ENCODE measurements at places on chromosomes 3 and 15.

GRCh38 chr3:30655187-30655812 is 48.9 kb downstream of the TGFBR2 start:
- DNase-seq, result peak; percentile 77

DNA sequence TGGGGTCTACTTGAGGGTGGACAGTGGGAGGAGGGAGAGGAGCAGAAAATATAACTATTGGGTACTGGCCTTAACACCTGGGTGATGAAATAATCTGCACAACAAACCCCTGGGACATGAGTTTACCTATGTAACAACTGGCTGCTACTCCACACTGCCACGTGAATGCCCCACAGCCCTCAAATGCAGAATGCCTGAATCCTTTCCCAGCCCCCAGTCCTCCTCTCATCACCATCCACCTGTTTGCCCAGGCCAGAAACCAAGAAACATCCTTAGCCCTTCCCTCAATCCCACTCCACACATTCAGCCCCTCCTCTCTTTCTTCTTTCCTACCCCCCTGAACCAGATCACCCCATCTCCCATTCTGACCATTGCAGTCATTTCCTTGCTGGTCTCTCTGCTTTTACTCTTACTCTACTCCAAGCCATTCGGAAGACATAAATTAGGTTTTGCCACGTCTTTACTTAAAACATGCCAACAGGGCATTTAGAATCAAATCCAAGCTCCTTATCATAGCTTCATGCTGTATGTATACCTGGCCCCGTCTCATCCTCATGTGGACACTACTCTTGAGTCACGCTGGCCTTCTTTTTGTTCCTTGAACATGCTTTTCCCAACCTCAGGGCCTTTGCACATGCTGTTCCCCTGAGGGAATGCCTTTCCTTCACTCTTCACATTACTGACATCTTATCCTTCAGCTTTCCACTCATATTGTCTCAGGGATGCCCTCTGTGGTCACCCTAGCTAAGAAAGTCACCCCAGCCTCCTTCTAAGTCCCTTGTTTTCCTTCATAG is 137.5 kb upstream of the ABHD17C start:
- no peak for DNase-seq

GRCh38 chr3:184772667-184773272 is 39.2 kb upstream of the VPS8 start:
- no peak for DNase-seq

- DNase-seq, result no peak
These were observed 10.6 kb upstream of the SLC25A36 start for GRCh38 chr3:140931016-140931454.

GRCh38 chr3:122668930-122669730 is 11.5 kb upstream of the PARP14 start:
- DNase-seq, result peak; percentile 75

- DNase-seq, result no peak
These were observed 334.0 kb upstream of the ARL6 start for GRCh38 chr3:97430601-97431000.

- no peak for DNase-seq
These were observed 38.6 kb downstream of the ACSBG1 start for GRCh38 chr15:78195735-78196201.

DNA sequence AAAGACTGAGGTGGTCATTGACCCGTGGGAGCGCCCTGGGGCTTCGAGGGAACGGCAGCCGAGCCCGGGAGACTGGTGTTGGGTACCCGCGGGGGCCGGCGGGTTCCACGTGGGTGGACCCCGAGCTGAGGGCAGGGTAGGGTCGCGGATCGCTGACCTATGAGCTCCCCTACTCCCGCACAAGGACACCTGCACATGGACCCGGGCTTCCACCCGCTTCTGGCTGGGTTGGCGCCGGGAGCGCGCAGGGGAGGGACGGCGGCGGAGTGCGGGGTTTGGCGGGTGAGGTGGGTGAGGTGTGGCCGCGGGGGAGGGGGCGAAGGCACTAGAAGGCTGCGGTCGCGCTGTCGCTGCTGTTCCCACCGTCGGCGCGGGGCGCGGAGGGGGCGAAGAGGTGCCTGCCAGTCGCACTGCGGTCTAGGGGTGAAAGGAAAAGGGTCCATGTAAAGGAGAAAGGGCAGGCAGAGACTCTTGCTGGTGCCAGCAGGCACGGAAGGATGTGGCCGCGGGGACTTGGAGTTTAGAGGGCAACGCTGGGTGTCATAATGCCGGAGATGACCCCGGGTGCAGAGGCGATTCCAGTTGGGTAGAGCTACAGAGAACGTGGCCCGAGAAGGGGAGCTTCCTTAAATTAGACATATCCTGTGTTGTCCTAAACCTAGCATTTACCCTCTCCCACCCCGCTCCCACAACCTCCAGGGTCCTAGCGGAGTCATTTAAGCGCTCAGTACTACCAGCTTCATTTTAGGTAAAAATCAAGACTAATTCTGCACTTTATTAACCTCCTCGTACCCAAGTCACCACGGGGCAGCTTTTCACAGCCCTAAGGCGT is 245.9 kb upstream of the TOPAZ1 start:
- DNase-seq, result no peak

- DNase-seq, result no peak
These were observed 60.1 kb upstream of the VILL start for GRCh38 chr3:37930495-37930894.

DNA sequence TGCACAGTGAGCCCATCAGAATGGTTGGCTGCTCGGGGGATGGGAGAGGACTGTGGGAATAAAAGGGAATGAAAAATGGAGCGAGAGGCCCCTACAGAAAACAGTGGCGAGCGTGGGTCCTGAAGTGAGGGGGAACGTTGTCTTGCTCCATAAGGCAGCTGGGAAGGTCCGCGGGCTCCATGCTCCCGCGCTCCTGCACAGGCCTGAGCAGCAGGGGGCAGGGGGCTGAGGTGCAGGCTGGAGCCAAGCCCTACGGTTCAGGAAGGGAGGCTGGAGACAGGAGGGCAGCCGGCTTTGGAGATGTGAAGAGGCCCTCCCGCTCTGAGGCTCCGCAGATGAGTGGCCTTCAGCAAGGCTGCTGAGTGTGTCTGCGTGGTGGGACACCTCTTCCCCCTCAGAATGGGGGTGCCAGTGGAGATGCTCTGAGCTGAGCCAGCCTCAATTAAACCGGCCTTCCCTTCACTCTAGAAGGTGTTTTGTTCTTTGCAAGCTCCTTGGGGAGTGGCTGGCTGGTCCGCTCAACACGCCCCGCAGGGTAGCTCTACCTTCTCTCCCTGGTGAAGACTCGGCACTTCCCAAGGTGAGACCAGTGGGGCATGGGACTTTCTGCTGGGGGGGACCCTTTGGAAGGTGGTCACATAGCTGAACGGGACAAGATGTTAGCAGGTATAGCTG is 208.0 kb downstream of the XXYLT1 start:
- no peak for DNase-seq

DNA sequence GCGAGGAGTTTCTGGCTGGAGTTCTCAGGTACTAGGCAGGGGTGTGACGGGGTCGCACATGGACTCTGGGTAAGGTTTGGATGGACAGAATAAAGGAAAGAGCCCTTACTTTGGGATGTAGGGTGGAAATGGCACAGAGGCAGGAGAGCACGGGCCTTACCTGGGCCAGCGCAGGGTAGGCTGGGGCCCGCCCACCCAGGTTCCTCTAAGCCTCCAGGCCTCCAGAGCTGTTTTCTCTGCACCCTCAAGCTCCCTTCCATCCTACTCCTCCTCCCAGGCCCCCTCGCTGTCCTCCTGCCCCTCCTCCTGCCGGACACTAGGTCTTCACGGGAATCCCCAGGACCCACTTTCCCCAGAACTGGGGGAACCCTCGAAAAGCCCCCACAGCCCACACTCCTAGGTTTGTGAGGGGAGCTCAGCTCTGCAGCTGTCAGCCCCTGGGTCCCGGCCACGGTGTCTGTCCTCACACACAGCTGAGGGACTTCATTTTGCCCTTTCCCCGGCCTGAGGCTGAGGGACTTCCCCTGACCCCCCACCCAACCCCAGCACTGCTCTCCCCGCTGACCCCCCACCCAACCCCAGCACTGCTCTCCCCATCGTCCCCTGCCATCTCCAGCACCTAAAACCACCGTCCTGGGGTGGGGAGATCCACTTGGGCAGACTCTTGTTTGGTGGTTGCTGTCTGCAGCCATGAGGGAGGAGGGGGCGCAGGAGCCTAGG is 53.0 kb upstream of the PCSK6 start:
- no peak for DNase-seq

DNA sequence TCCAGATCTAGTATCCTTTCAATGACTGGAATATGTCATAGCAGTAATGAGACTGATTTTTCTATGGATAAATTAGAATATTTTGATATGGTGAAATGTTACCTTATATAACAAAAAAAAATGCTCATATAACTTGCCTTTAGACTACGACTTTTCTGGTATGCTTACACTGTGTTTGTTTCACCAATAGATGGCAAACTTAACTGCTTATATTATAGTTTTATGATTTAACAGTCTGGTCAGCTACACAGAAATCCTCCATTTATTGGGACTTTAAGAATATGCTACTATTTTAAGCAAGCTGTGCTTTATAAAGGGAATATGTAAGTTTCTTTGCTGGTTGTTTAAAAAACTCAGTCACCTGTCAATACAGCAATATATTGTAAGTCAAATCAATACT is 205.6 kb downstream of the VGLL3 start:
- DNase-seq, result peak; percentile 64

- no peak for DNase-seq
These were observed 329.5 kb downstream of the DOCK3 start for GRCh38 chr3:51004235-51004634.

DNA sequence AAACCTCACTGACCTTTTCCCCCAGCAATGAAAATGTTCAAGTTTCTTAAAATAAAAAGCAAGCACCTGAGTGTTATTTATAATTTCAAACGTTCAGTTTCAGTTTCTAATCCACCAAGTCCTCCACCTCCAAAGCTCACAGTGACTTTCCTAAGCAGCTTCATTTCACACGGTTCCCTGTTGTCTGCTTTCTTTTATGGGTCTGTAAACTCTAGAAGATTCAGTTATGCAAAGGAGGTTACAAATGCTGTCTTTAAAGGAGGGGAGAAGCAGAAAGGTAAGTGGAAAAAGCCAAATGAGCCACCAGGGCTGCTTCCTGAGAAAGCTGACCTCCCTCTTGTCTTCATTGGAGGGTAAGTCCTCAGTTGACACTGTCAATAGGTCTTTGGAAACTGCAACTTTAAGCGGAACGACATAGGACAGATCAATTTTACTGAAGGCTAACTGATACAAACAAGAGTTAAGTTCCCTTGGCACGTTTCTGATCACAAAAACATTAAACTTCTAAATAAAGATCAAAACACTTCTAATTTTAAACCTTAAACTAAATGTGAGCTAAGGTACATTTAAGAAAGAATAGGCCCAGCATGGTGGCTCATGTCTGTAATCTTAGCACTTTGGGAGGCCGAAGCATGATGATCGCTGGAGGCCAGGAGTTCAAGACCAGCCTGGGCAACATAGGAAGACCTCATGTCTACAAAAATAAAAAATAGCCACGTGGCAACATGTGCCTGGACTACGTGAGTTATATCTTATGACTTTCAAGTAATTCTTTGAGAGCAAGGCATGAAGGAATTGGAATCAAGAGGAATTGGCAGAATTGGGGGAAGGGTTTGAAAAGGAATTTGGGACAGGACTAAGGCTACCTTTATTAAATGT is 151.9 kb upstream of the UBE2E1 start:
- no peak for DNase-seq

- DNase-seq, result peak; percentile 98
These were observed 42.9 kb downstream of the FNDC3B start for GRCh38 chr3:172082269-172082668.

DNA sequence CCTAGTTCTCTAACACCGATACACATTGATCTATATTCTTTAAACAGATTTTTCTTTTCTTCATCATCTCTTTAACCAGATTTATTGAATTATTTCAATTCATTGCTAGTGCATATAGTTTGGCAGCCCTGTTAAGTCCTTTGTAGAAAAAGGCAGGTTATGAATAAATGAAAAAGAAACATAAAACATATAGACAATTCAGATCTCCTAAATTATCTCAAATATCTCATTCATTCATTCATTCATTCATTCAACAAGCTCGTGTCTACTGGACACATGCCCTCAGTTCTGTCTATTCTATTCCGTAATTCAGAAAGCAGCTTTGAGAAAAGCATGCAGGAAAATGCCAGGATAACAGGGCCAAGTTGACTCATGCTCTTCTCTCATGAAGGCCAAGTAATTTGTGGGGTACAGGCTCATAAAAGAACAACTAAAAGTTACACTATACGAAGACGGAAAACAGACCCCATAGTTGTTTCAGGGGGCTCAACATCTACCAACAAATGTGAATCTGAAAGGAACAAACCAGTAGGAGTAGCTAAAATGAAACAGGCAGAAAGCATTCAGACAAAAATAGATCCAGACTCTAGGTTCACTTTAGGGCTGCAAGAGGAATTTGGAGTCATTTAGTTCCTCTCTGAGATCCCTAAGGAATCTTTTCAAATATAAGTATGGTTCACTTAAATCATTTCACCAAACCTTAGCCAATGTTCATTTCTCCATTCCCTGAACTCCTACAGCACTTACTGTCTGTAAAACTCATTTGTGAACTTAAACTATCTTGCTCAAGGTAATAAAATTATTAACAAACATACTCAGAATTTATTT is 7.5 kb downstream of the ZNF148 start:
- DNase-seq, result peak; percentile 36

DNA sequence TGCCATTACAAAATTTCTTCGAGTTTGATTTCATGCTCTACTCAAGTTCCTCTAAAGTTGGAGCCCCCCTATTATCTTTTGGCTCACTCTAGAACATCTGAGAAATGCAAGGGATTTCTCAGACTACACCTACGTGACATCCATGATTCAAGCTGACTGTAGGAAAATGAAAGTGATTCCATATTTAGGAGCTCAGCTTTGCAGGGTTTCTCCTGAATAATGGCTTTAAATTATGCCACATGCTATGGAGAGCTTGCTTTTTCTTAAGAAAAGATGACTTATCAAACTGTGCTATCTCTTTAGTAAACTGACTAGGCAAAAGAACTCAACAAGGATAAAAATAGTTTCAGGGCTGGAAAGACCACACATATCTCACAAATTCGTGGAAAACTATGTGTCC is 292.1 kb downstream of the LSAMP start:
- peak; percentile 28 for DNase-seq

- DNase-seq, result peak; percentile 61
These were observed 59.3 kb upstream of the LMOD3 start for GRCh38 chr3:69181592-69182211.

DNA sequence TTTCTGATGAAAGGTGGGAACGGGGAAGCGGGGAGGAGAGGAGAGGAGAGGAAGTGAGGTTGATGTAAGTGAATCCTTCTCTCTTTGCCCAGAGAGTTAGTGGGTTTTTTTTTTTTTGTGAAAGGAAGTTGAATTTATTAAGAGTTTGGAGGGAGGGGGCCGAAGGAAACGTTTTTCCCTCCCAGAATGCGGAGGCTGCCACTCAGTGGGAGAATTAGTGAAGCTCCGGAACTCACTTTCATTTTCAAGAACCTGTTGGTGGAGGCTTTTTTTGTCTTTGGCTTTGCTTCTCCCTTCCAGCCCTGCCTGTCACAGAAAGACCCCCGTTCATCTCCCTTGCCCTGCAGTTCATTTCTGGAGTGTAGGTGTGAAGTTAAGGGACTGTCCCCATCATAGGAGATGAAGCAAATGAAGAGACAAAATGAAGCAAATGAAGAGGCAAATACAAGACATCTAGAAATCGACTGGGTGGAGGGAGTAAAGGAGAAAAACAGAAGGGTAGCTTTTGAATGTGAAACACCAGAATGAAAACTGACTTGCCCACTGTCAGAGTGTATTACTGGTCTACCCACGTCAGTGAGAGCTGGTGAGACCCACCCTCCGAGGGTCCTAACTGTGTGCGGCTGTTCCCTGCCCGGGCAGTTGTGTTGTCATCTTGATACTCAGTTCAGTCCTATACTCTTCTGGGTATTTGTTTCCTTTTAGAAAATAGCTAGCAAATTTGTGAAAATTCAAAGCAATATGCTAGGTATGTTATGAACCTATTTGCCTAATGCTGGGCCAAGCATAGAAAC is 91.5 kb downstream of the ITPR1 start:
- DNase-seq, result no peak

GRCh38 chr3:133937756-133938601 is 42.3 kb upstream of the RAB6B start:
- peak; percentile 91 for DNase-seq
